ENCODE measurements at places on chromosomes 7 and 10.

- no peak for DNase-seq
These were observed at the start of gene PPP1R9A for GRCh38 chr7:94907026-94907810. TSS of gene PPP1R9A (plus strand) at chr7:94907594. CDS start at chr7:94910114, 2,520 bp downstream.

GRCh38 chr10:27774831-27775230 lies 29.2 kb upstream of the MKX start:
- no peak for DNase-seq

DNA sequence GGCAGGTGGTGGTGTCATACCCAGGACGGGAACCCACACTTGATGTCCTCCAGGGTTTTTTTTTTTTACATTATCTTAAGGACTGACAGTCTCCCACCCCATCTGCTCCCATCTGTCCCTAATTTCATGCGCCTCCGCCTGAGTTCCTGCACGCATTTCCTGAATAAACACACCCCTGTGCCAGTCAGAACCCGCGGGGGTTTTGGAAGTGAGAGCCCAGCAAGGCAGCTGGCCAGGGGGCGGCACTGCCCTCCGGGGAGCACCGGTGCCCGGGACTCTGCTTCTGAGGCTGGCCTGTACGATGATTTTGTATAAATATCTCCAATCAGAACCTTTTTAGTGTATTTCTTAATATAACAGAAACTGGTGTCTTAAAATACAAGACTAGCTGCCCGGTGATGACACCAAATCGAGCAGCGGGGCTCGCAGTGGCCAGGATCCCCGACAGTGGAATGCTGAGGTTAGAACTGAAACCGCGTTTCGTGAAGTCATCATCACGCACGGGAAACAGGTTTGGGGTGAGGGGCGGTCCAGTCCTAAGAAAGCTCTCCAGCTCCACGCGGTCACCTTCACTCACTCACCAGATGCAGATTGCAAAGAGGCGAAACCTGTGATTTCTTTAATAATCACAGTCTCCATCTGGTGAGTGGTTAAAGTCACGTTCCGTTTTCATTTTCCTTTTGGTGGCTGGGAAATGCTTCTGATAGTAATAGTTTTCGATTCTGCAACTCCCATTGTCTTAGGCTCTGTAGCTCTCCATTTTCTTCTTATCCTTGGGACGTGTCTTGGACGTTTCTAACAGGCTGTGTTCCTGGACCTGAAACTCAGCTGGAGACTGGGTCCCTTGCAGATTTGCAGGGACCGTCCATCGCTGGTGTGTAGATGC lies 19.7 kb downstream of the BNIP3 start:
- DNase-seq = no peak

DNA sequence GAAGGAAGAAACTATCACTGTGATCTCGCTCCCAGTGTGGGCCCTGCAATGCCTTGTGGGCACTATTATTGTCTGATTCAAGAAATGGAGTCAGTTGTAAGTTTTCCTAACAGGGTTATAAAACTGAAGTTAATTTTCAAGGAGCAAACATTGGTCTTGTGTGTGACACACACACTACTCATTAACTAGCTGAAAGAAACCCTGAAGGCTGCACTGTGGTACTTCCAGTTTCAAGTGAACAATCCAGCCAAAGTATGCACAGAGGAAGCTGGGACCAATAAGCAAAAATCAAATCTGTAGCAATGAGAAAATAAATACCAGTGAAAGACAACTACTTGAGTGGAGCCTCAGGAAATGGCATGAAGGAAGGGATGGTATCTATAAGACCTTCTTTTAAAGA lies 506.6 kb upstream of the POT1 start:
- no peak for DNase-seq

DNA sequence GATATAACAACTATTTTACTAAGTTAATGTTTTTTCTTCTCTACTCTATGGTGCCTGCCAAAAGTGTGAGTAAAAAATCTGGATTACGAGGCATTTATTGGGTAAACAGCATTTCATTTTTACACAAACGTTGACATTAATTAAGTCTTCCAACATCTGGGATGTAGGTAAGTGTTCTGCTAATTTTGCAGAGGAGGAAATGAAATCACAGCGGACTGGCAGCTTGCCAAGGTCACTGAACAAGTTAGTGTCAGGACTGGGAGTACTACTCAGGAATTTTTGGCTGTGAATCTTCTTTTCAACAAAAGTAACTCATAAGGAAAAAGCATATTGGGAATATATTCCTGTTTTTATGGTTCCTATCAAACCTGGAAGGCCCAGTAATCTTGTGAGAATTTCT lies 612.1 kb upstream of the FZD8 start:
- DNase-seq = no peak
